ENCODE measurements at places on chromosomes 5 and 9. TPM values are rescaled to one million over a fixed set of nuclear protein-coding genes. Genes with fewer than 3 reads are reported as not detected.

The WDR5 gene
- 19.0 TPM for total RNA-seq

The C8G gene
- total RNA-seq: 4.3 TPM

The BTNL9 gene
- 96.5 TPM for total RNA-seq

The FAM200C gene
- 7.8 TPM for total RNA-seq

The ADAMTS2 gene
- total RNA-seq: 18.7 TPM

The JMY gene
- total RNA-seq: 25.1 TPM

The TTC23L gene
- total RNA-seq: 0.27 TPM

The RUSC2 gene
- 15.5 TPM for total RNA-seq

The NR4A3 gene
- 3.4 TPM for total RNA-seq

The KCNT1 gene
- not detected for total RNA-seq

The MEIKIN gene
- not detected for total RNA-seq

- DNase-seq: peak; percentile 41
Observed at GRCh38 chr5:173963867-173964441, 25.0 kb upstream of the C5orf47 start.

- no peak for DNase-seq
Observed at GRCh38 chr5:135276151-135276550, 122.9 kb downstream of the MACROH2A1 start.

DNA sequence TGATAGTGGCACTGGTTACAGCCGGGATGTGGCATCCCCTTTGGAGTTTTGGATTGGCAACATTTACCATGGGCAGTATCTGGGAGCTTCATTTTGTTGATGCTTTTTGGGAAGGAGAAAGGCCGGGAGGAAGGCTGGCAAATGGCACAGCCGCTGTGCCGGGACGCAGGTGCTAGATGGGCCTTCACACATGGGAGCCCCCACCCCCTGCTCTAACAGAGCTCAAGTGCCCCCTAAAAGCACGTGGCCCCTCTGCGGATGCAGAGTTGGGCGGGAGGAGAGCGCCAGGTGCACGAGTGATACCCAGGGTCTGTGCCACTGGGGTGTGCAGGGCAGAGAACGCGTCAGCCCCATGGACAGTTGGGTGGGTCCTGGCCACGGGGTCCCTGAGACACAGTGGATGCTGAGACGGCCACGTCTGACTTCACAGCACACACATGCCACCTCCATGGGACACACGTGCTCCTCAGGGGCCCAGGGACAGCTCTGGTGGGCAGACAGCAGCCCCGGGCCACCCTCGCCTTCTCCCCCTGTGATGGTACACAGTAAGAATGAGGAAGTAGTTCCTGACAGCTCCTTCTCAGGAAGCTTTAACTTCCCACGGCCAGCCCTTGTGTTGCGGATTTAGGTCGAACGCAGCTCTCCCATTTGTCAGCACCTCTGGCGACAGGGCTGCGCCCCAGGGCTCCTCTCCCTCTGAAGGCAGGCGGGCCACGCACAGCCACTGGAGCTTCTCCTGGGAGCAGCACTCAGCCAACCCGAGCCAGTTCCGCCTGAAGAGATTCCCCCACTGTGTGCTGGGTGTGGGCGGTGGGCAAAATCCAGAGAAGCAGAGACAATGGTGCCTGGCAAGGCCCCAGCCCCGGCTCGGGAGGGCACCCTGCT is 10.8 kb downstream of the SLC9A3 start:
- DNase-seq: no peak

- DNase-seq: peak; percentile 60
Observed at GRCh38 chr5:96614110-96614691, 48.0 kb upstream of the CAST start.

DNA sequence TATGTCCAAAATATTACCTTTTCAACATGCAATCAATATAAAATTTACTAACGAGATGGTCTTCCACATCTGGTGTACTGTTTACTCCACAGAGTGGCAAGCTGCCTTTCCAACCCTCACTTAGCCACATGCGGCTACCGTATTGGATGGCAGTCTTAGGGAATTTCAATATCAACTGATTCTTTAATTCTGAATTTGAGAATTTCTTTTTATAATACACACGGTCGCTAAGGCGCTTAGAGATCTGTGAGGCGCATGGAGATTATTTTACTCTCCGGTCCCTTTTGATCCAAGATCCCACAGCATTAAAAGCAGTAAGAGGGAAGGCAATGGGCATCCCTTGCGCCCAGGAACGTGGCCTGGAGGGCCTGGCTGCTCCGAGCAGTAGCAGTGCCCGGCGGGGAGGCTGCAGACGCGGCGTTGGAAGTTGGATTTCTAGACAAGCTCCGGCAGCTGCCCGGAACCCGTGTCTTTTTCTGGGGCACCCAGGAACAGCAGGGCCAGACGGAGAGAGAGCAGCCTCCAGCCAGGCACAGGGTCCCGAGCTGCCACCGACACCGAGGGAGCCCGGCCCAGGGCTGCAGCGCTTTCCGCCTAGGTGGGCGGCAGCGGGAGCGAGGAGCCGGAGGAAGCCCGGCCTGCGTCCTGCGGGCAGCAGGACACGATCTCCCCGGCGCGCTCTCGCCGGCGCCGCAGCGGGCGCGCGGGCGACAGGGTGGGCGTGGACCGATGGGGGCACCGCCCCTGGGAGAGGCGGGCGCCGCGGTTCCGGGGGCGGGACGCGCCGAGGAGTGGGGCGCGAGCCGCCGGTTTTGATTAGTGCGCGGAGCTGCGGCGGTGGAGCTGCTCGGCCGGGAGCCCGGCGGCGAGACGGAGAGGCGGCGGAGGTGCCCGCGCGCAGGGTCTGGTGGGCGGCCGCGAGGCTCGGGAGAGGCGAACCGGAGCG is at the start of gene UGCG:
TSS of gene UGCG (plus strand) at position 819 of the 946 bp plus-strand sequence. CDS start 402 bp downstream, outside the sequence.
- peak; percentile 92 for DNase-seq

DNA sequence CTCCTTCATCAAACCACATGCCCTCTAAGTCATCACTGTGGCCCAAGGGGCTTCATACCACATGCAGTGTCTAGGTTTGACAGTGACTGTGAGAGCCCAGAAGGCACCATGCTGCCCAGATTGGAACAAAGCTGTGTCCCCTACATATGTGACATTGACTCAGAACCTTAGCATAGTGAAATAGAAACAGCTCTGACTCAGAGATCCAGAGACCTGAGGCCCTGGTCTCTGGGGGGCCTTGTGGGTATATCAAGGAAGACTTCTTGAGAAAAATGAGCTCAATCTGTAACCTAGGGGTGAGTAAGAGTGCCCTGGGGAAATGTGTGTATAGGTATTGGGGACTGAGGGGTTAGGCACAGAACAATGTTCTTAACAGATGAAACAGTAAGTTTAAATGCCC is 7.1 kb upstream of the ENTREP1 start:
- DNase-seq: no peak

- no peak for DNase-seq
Observed at GRCh38 chr9:1202512-1203280, 152.5 kb downstream of the DMRT2 start.

GRCh38 chr5:151155775-151156506 is 1.6 kb downstream of the ANXA6 start:
- DNase-seq: peak; percentile 31

DNA sequence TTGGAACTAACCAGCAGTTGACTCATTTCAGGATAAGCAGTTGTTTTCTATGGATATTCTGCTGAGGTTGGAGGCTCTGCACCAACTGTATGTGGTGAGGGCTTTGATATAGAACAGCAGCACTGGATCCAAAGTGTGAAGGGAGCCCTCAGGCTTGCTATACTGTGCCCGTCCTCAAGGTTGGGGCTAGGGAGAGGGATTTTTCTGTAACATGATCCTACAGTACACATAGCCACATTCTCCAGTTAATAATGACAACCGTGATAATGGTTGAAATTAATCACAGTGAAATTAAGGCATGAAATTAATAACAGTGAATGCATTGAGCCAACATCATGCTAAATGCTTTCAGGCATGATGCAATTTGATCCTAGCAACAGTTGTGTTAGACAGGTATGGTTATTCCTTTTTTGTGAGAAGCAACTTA is 36.7 kb downstream of the ARHGAP26 start:
- DNase-seq: no peak

DNA sequence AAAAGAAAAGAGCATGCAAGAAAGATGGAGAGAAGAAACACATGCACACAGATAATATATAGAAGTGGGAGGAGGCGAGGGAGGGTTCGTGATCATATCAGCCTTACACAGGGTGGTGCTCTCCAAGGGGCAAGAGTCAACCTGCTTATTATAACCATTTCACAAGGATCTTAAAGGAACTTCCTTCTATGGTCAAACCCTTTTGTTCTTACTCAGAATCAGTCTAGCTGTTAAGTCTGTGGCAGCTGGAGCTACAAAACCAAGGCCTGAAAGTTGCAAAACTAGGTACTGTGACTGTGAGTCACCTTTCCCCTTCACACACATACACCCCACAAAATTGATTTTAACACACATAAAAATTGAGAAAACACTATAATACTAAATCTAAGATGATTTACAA is 18.5 kb upstream of the ERMP1 start:
- peak; percentile 21 for DNase-seq

DNA sequence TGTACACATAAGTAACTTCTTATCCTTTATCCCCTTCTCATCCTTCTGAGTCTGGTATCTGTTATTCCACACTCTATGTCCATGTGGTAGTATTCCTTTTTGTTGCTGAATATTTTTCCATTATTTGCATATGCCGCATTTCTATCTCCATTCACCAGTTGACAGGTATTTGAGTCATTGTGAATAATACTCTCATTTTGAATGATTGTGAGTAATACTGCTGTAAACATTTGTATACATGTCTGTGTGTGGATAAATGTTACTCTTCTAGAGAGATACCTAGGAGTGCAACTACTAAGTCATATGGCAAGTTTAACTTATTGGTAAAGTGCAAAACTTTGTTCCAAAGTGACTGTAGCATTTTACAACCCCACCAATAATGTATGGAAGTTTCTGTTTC is 15.6 kb downstream of the RIC1 start:
- no peak for DNase-seq

GRCh38 chr9:99666571-99666970 is 155.1 kb upstream of the NR4A3 start:
- no peak for DNase-seq

DNA sequence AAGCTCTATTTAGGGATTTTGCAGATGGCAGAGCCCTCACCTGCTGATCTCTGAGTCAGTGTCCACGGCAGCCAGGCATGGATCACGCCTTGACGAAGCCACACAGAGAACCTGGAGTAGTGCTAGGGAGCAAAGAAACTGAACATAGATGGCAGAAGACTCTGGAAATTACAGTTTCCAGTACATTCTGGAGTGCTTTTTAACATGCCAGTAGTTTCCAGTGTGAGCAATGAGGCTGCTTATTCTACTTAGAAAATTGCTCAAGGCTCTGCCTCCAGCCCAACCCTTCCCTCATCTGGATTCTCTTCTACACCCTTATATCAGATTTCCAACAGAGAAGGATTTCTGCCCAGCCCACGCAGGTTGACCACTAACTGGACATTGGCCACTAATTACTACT is 203.3 kb downstream of the ADAMTS12 start:
- DNase-seq: no peak

DNA sequence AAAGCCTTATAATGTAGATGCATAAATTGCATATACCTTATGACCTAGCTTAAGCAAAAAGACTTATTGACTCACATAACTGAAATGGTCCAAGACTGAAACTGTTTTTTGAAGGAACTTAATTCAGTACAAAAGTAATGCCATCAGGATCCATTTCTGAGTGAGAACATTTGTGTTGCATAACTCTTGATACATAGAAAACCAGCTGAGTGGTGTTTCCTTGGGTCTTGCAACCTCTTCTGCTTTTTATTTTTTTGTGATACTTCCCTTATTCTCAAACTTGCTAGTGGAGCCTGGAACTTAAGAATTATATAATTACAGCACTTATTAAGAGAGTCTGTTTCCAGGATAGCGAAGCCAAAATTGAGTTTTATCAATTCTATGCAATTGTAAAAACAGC is 272.0 kb downstream of the MAN2A1 start:
- DNase-seq: no peak

DNA sequence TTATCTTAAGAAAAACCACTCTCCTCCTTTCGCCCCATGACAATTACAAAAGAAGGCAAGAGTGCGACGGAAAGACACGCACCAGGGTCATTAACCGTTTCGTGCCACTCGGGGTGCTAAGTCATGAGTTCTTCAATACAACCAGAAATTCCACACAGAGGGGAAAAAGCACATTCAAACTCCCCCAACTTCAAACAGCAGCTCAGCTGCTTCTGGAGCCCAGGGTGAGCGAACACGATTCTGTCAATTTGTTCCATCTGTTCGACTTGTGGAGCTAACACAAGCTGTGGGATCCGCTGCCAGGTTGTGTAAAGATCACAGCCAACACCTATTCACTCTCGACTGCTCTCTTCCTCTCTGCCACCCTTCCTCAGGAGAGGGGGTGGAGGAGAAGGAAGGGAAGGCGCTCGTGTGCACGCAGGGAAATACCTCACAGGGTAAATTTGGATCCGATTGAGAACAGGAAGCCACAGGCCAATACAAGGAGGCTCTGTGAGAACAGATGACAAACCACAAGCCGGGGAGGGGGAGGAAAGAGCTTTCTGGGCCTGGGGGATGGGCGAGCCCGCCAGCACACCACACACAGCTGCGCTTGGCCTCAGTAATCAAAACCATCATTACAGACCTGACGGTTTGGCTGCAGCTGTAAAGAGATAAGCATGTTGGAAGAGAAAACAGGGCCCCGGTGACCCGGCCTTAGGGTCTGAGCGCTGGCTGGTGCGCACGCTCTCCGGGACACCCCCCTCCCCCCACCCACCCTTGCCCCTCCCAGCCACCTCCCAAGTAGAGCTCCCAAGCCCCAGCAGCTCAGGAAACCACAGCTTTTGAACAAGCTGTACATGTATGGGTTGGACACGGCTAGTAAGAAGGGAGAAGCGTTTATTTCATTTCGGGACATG is 54.3 kb downstream of the PTCH1 start:
- peak; percentile 84 for DNase-seq

DNA sequence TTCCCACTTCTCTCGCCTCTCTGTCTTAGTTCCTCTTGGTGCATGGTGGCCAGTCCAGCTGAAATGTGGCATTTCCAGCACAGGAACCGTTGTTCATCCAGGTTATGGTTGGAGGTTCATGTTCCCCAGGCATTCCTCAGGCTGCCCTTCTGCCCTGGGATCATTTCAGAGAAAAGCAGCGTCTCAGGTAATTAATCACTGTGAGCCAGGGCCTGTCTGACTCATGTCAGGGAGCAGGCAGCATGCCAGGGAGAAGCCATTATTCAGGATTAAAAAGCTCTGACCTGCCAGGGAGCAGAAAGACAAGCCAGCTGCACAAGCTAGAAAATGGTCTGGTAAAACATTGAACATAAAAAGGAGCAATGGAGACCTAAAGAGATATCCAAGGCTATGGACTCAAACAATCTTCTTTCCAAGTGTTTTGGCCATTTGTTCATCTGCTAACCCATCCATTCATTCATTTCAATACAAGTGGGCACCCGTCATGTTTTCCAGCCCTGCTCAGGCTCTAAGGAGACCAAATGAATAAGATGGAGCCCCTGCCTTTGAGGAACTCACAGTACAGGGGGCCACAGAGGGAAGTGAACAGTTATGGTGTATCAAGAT is 241.4 kb downstream of the DRD1 start:
- DNase-seq: no peak

- peak; percentile 41 for DNase-seq
Observed at GRCh38 chr9:35051069-35051967, 21.1 kb downstream of the VCP start.
